Activated CD4-positive, alpha-beta memory T cell treated with anti-CD3 and anti-CD28 coated beads for 36 hours (primary cell): ENCODE measurements at places on chromosomes 3 and 15.

DNA sequence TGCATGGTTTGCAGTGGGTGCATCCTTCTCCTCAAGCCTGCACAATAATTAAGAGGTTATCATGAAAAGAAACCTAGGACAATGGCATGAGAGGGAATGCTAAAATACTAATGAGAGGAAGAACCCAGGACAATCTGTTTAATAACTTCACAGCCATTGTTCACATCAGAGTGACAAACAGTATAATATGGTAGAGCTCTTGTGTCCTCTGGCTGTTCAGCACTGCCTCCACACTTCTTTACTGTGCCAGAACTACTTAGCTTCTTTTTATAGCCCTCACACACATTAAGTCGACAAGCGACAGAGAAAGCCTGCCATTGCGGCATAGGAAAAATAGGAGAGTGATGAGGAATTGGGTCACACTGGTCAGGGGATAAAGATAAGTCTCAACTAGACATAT is 65.0 kb upstream of the MEIS2 start:
- no peak for DNase-seq

DNA sequence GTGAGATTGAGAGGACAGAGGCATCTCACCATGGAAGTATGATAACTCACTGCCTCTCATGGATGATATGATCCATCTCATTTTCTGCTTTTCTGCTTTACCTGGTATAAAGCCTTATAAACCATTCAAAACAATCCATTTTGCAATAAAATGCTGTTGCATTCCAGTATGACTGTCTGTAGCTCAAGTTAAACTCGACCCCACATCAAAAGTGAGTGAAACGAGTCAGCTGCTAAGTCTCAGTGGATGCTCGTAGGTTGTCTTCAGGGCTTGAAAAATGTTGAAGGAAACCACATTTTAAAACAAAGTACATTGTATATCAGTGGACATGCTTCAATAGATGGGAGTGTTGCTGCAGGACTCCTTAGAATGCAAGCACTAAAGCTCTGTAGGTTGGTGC is 839.0 kb downstream of the TUSC7 start:
- DNase-seq: no peak

DNA sequence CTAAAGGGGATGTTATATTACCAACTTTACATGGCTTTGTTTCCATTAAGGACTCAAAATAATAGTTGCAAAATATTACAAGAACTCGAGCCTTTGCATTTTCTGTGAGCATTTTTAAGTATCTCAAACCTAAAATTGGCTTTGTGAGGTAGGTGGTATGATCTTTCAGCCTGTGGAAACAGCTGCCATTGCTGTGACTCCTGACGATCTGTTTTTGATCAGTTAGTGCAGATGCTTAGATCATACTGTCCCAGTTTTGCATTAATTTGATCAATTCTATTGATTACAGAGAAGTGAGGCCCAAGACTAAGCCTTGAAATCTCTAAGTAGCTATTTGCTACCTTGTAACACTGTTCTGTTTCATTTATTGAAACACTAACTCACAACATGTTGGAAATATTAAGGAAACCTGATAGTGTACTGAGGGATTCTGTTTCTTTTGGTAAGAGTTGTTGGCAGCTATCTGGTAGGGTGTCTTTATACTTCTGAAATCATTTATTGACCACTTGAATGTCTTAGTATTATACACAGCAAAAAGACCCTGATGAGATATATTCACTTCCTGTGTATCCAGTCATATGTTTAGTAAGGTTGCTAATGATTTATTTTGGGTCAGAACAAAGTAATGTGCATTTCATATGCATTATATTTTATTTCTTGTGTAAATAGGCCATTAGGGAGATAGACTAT is 14.8 kb downstream of the SKIL start:
- DNase-seq: no peak

GRCh38 chr15:66646308-66646707 is 55.7 kb upstream of the SMAD6 start:
- no peak for DNase-seq

GRCh38 chr3:155065537-155065936 is 14.6 kb upstream of the MME start:
- DNase-seq: no peak

GRCh38 chr3:11350374-11350773 is 78.2 kb downstream of the ATG7 start:
- DNase-seq: no peak

- no peak for DNase-seq
Observed at GRCh38 chr15:68114356-68114755, 60.2 kb downstream of the PIAS1 start.

DNA sequence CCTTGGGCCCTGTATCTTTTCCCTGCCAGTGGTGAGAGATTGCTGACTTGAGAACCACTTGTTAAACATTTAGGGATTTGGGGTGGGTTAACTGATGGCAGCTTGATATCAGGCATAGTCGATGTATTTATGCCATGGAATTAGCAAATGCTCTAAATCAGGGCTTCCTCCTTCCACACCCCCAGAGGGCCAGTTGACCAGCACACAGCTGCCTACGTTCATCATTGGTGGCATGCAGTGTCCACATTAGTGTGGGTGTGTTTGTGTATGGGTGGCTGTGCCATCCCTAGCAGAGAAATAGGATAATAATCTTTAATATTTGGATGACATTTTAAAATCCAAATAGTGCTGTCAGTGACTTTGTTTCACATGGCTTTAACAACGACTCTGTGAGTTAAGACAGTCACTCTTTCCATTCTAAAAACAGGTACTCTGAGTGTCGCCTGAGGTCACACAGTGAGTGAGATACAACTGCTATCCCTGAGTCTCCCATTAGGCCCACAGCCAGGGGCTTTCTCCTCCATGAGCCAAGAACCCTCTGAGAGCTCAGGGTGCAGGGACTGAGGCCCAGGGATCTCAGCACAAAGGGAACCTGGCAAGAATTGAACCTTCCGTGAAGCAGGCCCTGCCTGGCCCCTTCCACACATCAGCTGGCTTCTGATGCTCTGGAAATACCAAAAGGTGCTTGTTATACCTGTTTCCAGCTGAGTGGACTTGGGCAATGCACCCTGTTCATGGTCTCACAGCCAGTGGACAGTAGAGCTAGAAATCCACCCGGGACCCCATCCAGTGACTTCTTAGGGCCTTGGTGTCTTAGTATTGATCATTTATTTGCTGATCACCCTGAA is 4.3 kb upstream of the LTF start:
- no peak for DNase-seq

DNA sequence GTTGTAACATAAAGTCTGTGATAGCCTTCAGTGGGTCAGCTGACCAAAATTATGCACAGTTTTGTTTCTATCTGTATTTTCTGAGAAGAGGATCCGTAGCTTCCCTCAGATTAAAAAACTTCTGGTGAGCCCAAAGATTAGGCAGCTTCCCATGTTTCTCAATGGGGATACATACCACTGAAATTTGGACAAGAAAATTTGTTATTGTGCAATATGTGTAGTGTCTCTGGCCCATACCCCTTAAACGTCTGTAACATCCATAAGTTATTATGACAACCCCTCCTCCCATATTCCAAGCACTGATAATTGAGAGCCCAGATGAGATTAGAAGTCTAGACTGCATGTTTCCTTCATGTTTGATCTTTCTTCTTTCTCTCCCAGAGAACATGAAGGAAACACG is 1.9 kb upstream of the MITF start:
- DNase-seq: no peak

- DNase-seq: no peak
Observed at GRCh38 chr3:171064461-171064860, 37.9 kb upstream of the SLC2A2 start.

- no peak for DNase-seq
Observed at GRCh38 chr3:80018375-80018774, 250.6 kb upstream of the ROBO1 start.

DNA sequence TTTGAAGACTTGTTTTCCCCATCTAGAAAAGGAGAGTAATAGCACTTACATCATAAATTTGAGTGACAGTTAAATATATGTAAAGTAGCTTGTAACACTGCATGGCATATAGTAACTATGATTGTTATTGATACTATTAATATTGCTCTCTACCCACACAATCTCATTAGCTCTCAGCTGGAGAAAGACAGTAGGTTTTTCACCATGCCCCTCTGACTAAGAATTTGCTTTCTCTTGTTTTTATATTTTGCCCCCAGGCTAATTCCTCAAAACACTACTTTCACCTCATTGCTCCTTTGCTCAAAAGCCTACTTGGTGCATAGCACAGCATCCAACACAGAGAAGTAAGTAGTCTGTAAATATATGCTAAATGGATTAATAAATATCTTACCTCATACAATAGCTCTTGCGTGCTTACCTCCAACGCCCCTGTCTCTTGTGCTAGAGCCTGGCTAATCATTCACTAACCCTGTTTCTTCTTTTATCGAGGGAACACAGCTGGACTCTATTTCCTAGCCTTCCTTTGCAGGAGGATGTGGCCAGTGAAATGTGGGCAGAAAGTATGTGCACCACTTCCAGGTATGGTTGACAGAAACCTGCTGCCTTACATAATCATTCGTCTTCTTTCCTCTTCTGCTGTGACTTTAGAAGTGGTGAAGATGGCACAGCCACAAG is 190.0 kb downstream of the PLCH1 start:
- DNase-seq: no peak

DNA sequence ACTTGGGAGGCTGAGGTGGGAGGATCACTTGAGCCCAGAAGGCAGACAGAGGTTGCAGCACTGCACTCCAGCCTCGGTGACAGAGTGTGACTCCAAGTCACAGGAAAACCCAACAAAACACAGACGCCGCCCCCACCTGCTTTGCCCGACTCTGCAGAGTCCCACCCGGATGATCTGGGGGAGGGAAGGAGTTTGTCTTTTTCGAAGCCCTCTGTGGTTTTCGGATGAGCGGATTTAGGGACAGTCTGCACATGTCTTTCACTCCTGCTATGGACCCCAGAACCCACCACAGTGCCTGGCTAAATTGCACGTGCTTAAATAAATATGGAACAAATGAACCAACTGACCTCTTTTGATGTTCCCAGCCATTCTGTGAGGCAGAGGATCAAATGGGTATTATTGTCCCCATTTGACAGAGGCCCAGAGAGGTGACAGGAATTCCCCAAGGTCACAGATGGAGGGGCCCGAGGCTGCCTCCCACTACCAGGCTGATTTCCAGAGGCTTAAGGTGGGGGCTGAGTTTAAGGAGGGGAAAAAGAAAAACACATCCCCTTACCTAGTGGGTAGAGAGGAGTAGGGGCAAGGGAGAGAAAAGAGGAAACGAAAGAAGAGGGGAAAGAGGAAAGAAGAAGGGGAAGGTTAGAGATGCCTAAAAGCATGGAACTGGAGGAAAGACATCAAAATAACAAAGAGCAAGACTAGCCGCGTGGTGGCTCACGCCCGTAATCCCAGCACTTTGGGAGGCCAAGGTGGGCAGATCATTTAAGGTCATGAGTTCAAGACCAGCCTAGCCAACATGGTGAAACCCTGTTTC is 59.4 kb upstream of the TFRC start:
- DNase-seq: no peak
